ENCODE measurements at places on chromosomes 3 and 15.

DNA sequence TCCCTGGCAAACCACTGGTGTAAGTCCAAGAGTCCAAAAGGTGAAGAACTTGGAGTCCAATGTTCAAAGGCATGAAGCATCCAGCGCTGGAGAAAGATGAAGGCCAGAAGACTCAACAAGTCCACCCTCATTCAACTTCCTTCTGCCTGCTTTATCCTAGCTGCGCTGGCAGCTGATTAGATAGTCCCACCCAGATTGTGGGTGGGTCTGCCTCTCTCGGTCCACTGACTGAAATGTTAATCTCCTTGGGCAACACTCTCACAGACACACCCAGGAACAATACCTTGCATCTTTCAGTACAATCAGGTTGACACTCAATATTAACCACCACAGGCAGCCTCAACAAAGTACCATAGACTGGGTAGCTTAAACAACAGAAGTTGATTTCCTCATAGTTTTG is 245.9 kb upstream of the IGF1R start:
- DNase-seq: no peak

GRCh38 chr3:171251835-171252234 is 208.4 kb downstream of the TNIK start:
- no peak for DNase-seq

DNA sequence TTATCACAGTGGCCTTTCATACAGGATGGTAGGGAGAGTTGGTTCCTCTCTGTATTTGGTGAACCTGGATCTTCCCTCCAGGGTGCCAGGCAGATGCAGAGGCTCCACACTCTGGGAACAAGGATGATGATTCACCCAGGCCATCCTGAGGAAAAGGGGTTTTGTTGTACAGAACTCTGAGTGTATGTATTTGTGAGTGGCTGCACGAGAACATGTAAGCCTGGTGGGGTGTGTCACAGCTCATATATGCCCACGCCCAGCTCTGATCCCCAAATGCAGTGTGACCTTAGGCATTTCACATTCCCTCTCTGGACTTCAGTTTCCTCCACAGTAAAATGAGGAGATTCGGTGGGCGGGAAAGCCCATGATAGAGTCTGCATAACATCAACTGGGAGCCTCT is 11.6 kb upstream of the CILP start:
- DNase-seq: no peak

DNA sequence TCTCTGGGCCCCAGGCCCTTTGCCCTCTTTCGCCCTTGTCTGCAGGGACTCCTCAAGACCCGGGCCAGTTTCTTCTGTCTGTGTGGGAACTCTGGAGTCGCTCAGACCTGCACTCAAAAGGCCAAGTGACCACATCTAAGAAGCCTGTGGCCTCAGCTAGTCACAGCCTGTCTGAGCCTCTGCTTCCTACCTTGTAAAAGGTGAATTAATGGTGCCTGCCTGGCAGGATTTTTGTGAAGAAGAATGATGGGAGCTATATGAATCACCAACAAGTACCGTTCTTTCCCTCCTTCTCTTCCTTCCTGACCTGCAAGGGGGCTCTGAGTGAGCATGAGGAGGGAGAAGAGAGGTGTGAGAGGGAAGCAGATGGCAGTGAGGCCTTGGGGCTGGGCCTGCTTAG is 7.5 kb downstream of the PLIN1 start:
- no peak for DNase-seq

DNA sequence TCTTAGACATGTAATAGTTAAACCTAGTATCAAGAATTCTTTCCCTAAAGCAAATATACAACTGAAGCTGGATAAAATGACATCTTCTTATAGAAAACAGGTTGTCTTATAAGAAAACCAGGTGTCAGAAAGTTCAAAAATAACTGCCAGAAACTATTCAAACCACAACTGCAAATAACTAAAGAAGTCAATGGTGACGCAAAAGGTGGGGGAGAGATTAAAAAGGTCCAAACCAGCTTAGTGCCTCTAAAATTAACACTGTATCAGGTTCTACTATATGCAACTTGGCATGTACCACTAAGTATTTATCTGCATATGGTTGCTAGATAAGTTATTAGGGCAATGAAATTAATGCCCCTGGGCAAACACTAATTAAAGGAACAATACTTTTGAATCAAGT is 136.8 kb downstream of the TBL1XR1 start:
- no peak for DNase-seq

DNA sequence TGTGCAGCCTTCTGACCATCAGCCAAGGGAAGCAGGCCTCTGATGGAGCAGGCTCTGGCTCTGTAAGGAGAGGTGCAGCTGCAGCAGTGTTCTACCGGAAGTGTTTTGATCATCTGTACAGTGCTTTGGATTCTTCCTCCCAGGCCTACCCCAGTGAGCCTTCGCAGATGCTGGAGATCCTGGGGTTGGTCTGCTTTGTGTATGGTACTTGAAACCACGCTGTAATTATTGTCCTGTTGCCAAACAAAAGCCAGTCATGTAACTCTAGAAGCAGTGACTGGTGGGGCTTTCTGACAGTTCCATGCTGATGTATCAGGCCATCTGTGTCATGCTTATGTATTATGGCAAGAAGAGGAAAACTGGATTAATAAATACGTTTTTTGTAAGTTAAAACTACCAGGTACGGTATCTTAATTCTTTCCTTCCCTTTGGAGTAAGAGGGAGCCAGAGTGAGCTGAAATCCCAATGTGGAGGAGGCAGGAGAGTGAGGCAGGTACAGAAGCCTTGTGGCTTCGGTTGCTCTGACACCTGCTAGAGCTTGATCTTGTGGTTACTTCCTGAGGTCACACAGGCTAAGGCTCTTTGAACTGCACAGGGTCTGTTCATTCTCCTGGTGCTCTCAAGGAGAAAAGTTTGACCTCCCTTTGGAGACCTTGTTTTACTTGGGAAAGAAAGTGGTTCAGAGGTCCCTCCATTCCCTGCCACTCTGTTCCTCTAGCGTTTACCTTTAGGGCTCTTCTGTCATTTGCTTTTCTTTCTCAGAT is 3.7 kb downstream of the TMEM42 start:
- DNase-seq: no peak

GRCh38 chr3:194989241-194989640 is 281.7 kb downstream of the XXYLT1 start:
- DNase-seq: no peak

DNA sequence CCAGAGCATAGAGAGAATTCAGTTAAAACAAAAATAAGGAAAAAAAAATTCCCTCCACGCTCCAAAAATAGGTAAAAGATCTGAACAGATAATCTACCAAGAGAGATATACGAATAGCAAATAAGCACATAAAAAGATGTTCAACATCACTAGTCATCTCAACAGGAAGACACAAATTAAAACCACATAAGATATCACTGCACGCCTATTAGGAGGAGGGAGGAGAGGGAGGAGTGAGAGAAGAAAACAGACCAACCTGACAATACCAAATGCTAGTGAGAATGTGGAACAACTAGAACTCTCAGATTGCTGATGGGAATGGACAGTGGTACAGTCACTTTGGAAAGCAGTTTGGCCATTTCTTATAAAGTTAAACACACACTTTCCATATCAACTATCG is 212.5 kb downstream of the FMN1 start:
- DNase-seq: no peak

GRCh38 chr15:68586274-68586961 is 7.6 kb downstream of the CORO2B start:
- DNase-seq: no peak

- no peak for DNase-seq
Measured at GRCh38 chr15:92095693-92096092, 242.2 kb downstream of the SLCO3A1 start.

- DNase-seq: no peak
Measured at GRCh38 chr15:67796196-67797127, 28.8 kb upstream of the SKOR1 start.

DNA sequence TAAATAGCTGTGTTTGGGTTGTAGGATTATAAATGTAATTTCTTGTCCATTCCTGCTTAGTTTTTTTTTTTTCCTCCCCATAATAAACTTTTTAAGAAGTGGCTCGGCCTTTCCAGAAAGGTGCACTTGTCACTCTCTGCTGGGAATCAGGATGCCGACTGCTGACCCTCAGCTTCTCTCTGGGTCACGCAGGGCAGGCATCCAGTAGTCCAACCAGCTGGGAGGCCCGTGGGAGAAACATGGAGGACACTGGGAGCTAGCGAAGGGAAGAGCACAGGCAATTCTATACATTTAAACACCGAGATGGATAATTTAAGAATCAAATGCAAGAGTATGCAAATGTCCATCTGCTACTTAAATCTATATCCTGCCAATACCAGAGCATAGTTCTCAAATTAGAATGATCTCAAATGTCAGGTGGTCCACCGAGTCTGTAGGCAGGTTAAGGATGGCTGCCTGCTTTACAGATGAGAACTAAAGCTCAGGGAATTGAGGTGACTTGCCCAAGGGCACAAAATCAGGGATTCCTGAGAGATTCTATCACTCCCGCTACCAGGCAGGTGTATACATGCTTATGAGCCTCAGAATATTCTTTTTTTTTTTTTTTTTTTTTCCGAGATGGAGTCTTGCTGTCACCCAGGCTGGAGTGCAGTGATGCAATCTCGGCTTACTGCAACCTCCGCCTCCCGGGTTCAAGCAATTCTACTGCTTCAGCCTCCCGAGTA is 64.5 kb downstream of the DAPK2 start:
- no peak for DNase-seq

DNA sequence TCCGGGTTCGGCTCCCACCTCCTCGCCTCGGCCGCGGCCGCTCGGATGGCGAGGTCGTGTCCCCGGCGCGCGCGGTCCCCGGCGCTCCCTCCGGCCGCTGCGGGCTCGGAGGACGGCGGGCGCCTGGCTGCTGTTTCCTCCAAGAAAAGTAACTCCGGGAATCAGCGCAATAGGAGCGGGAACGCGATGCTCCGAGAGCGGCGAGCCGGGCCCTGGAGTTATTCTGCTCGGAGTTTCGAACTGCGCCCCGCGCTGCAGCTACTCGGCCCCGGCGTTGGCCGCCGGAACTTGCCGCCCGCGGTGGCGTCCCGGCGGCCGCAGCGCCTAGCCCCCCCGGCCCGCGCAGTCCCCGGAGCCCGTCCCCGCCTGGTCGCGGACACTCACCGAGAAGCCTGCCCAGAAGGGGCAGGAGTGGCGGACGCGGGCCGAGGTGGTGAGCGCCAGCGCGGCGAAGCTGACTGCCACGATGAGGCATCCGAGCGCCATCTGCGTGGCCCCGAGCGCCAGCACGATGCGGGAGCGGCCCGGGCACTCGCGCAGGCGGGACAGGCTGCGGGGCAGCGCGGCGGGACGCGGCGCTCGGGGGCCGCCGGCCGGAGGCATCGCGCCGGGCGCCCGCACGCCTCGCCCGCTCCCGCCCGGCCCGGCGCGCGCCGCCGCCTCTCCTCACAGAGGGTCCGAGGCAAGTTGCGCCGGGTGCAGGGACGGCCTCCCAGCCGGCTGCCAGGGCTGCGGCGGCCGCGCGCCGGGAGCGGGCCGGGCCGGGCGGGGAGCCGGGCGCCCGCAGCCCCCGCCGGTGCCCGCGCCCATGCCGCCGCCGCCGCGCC is 251.9 kb downstream of the TJP1 start:
- no peak for DNase-seq

DNA sequence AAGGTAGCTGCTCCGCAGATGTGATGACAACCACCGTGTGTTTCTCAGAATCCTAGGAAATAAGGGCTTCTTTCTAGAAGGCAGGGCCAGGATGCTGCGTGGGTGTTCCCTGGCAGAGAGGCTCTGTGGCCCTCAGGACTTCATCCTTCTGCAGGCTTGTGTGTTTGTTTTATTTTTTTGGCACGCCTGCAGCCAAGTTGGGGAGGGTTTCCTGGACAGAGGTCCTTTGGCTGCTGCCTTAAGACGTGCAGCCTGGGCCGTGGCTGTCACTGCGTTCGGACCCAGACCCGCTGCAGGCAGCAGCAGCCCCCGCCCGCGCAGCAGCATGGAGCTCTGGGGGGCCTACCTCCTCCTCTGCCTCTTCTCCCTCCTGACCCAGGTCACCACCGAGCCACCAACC is at the start of gene CLEC3B:
Gene CLEC3B, plus strand, starts transcription at position 266 of the 400 bp plus-strand sequence. Its CDS starts 60 bp downstream, at position 326.
- DNase-seq: no peak

GRCh38 chr3:11212784-11213183 is 58.5 kb downstream of the HRH1 start:
- DNase-seq: no peak

DNA sequence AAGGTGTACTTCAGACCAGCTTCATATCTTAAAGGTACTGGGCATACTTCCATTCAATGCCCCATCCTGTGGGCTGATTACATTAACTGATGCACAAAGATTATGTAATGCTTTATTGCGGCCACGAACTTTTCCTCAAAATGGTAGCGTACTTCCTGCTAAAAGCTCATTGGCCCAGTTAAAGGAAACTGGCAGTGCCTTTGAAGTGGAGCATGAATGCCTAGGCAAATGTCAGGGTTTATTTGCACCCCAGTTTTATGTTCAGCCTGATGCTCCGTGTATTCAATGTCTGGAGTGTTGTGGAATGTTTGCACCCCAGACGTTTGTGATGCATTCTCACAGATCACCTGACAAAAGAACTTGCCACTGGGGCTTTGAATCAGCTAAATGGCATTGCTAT is 3.4 kb downstream of the SKIL start:
- no peak for DNase-seq

DNA sequence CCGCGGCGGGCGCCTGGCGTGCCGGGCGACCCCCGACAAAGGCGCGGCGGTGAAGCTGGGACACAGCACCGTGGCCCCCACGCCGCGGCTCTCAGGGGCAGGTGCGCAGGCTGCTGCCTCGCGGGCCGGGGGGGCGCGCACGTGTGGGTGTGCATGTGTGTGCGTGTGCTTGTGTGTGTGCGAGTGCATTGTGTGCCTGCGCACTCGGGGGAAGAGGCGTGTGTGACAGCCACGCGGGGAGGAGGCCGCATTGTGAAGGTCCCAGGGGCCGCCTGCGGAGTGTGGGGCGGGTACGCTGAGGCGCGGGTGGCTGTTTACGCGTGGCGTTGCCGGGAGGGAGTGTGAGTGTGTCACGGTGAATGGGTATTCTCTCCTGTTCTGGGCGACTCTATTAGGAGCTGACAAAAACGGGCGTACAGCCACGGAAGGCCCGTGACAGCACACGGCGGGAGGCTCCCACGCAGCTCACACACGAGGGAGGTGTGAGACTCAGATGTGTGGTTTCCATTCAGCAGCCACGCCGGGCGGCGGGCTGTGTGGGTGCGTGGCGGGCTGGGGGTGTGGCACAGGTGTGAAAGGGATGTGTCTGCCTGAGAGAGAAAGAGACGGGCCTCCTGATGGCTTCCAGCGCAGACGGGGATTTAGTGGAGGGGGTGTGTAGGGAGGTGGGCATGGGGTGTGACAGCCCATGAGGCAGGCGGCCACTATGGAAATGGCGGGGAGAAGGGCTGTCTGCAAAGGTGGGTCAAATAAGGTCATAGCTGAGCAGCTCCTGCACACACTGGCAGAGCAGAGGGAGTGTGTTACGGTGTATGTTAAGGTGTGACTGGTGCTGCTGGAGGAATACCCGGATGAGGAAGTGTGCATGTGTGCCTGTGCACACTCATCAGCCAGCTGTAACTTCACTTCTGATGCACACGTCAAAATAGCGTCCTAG is 750 bp downstream of the PODXL2 start:
- no peak for DNase-seq

DNA sequence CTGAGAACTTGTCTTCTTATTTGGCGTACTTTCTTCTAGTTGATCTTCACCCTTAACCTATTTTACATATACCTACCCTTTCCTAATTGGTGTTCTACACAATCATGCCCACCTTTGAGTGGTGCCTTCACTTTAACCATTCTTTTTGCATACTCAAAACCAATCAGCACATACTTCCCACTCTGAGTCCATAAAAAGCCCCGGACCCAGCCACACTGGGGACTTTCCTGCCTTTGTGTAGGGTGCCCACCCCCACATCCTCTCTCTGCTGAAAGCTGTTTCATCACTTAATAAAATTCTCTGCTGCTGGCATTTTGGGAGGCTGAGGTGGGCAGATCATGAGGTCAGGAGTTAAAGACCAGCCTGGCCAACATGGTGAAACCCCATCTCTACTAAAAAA is 15.9 kb upstream of the CHST2 start:
- no peak for DNase-seq
